ENCODE measurements at places on chromosomes 13 and 19. TPM values are rescaled to one million over a fixed set of nuclear protein-coding genes. Genes with fewer than 3 reads are reported as not detected.

GRCh38 chr19:47230054-47230920, 712 bp downstream of the BBC3 start:
- DNase-seq, result peak; percentile 72

DNA sequence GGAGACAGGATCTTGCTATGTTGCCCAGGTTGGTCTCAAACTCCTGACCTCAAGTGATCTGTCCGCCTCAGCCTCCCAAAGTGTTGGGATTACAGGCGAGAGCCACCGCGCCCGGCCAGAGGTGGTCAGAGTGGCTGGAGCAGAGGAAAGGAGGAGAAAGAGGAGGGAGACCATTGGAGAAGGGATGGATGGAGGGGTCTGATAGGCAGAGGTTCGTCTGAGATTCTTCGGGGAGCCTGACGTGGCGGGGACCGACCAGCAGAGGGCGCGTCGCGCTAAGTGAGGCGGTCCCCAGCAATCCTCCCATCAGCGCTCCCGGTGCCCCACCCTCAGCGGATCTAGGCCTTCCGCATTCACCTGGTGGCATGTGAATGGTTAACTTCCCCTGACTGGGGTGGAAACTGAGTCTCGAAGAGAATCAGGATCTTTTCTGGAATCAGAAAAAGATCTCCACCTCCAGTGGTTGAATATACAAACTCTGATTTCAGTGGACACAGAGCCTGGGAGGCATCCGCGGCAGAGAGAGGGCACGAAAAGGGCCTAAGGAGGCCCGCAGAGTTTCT, 8.8 kb downstream of the GTPBP3 start:
- peak; percentile 67 for DNase-seq

GRCh38 chr13:93029536-93029935, 197.1 kb upstream of the GPC6 start:
- peak; percentile 2 for DNase-seq

- DNase-seq, result peak; percentile 2
Observed at GRCh38 chr13:84433024-84433423, 550.8 kb upstream of the SLITRK1 start.

DNA sequence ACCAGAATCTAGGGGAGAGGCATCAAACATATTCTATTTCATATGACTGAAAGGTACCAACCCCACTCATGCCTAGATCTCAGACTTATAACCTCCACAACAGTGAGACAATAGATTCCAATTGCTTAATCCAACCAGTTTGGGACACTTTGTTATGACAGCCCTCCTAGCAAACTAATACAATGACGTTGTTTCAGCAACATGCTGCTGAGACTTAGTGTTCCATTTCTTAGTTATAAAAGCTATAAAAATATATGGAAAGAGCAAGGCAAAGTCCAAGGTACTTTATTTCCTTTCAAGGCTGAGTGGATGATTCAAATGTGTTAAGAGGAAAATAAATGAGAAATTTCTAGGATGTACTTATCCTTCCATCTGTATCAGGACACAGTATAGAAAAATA, 352.0 kb downstream of the FGF14 start:
- DNase-seq, result no peak

DNA sequence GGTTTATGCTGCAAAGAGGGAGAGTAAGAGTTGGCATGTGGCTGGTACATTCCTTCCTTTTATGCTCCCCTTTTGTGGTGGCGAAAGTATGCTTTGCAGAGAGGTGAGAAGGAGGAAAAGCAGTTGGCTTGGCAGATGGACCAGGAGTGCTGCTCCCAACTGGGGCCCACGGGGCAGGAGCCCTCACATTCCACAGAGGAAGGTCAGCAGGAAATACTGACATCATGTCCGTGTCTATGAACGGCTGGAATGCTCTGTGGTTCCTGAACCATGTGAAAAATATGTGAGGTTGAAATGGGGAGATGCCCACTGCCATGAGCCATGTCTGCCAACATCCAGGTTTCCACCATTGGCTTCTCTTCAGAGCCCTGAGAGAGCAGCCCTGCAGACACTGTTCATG, 33.3 kb upstream of the GAS6 start:
- peak; percentile 97 for DNase-seq

- DNase-seq, result no peak
Observed at GRCh38 chr19:29273000-29273640, 60.2 kb upstream of the UQCRFS1 start.

DNA sequence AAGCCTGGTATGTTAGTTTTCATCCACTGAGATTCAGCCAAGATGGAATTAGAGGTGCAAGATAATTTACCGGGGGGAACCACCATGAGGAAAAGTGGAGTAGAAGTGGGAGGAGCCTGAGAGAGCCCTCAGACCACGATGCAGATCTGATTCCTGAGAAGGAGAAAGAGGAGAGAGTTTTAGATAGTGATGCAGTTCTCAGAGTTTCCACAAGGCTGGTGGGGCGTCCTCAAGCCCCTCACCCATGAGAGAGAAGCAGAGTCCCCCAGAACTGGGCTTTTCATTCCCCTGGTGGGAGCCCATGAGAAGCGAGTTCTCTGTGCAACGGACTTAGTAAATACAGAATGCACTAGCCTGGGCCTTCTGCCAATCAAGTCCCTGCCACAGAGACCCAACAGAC, 18.1 kb downstream of the CEACAM5 start:
- no peak for DNase-seq

- DNase-seq, result peak; percentile 14
Observed at GRCh38 chr13:30585748-30586262, 31.9 kb upstream of the USPL1 start.

DNA sequence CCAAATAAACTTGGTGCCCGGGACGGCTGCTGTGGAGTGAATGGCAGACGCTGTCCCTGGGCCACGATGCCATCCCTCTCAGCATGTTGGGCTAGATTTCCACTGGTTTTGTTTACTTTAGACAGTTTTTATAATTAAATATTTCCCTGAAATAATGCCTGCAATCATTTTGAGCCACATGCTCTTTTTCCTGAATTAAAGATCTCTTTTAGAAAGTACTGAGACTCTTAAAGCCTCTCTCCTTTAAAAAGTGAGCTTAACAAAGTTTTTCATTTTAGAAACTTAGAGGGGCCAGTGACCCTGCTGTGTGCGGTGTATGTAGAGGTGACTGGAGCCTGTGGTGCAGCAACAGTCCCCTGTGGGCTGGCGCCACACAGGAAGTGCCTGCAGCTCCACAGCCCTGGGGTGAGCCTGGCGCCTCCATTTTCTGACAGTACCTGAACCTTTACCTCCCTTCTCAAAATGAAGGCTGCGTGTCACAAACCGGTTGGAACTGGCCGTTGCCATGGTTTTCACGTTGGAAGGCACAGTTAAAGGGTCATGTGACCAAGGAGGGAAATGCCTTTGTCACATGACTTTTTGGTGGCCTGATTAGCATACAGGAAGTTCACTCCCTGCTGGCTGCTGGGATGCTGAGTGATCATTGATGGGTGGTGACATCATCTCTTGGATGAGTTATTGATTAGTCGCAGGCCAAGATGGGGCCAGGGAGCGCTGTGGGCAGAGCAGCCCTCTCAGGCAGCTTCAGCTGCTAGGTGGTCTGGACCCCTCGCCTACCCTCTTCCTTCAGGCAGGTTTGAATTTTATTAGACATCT, 26.3 kb downstream of the TSSK6 start:
- peak; percentile 76 for DNase-seq

DNA sequence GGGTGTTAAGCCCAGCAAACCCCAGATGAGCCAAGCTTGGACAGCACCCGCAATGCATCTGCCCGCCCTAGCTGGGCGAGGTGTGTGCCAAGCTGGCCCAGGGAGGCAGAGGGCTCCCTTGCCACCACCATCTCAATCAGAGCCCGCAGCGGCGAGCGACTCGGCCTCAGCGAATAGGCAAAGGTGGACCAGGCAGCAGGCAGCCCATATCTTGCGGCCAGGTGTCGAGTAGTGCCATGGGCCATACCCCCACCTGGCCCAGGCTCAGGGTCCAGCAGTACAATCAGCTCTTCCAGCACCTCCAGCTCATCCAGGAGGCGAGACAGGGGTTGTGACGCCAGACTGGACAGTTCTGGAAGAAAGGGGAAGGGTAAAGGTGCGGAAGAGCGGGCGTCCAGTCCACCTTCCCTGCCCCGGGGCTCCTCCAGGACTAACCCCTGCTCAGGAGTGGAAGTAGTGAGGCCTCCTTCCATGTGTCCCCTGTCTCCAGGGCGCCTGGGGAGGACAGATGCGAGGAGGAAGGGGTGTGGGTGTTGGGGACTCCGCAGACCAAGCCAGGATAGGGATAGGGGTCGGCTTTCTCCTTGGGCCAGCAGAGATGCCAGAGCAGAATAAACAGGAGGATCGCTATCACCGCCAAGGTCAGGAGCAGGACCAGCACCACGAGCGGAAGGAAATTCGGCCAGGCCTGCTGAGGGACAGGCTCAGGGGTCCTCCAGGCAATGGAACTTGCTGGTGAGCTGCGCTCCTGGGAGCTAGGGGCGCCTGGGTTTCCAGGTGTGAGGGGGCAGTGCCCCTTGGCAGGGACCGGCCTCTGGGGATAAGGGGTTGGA, 2.8 kb downstream of the IGFLR1 start:
- DNase-seq, result no peak

- no peak for DNase-seq
Observed at GRCh38 chr13:78298657-78299056, 304.7 kb downstream of the POU4F1 start.

DNA sequence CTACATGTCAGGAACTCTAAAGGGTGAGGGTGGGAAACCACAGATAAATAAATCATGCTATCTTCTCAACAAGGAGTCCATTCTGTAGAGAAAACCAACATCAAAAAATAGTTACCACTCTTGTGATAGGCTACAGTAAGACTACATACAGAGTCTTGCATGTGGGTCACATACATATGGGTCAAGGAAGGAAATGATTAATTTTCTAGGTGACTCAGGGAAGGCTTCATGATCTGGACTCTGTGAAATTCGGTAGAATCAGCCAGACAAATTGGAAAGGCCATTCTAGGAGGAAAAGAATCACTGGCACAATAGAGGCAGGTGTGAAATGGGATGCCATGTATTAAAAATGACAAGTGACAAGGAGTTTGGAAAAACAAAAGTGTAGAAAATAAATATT, 638.9 kb downstream of the LIG4 start:
- no peak for DNase-seq

Gene HSH2D
- total RNA-seq, result not detected

Gene ZNF701
- total RNA-seq, result 3.1 TPM
